Testis (tissue), 5 donors: ENCODE measurements at places on chromosomes 1 and 21. TPM values are rescaled to one million over a fixed set of nuclear protein-coding genes. Genes with fewer than 3 reads are reported as not detected.

GRCh38 chr1:33161061-33161681 lies 20.7 kb downstream of the TRIM62 start:
- H3K27me3 ChIP-seq = no peaks in the 10 kb centered on the region
- no peak overlapping the region for H3K4me3 ChIP-seq
- peak; percentile 75 for DNase-seq
- peaks cover 19% of the 10 kb centered on the region for H3K4me1 ChIP-seq
- no peaks in the 10 kb centered on the region for H3K36me3 ChIP-seq

DNA sequence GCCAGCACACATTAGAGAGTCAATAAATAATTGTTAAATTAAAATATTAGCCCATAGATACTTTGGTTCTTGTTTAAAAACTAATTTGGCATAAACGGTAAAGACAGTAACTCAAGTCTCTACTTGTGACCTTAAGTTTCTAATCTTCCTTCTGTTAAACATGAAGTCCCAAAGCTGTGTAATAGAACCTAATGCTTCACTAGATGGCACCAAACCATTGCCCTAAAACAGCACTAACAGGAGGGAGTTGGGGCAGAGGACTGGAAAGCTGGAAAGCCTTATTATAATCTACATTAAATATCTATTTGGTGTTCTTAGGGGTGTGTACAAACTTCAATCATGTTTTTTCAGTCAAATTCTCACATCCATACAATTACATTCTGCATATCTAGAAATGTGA lies 176.7 kb downstream of the OLFM3 start:
- H3K27me3 ChIP-seq = no peaks in the 10 kb centered on the region
- no peaks in the 10 kb centered on the region for H3K36me3 ChIP-seq
- H3K27ac ChIP-seq = no peak overlapping the region
- peak; percentile 15 for DNase-seq

GRCh38 chr1:181117648-181118449 lies 29.3 kb downstream of the IER5 start:
- H3K36me3 ChIP-seq = no peaks in the 10 kb centered on the region
- no peak overlapping the region for H3K4me3 ChIP-seq
- DNase-seq = no peak
- no peaks in the 10 kb centered on the region for H3K4me1 ChIP-seq

DNA sequence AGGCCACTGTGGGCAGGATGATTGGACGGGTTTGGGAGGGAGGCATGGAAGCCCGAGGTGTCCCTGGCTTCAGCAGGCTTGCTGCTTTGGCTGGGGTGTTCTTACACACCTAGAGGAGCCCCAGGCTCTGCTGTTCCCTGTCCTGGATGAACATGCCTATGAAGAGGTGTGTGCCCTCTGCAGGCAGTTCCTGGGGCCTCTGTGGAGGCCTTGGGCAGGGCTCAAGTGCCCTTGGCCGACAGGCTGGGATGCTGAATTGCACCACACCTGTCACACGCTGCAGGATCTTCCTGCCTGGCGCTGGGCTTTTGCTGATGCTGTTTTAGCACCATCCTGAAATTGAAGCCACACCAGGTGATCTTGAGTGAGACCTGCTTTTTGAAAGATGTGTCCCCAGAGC lies 415.0 kb upstream of the VAMP3 start:
- no peak overlapping the region for H3K27ac ChIP-seq
- H3K4me3 ChIP-seq = no peak overlapping the region
- no peaks in the 10 kb centered on the region for H3K36me3 ChIP-seq
- DNase-seq = no peak

GRCh38 chr1:224622831-224623230 lies 6.7 kb downstream of the CNIH3 start:
- H3K4me3 ChIP-seq = no peak overlapping the region
- H3K36me3 ChIP-seq = no peaks in the 10 kb centered on the region
- no peaks in the 10 kb centered on the region for H3K4me1 ChIP-seq
- no peak overlapping the region for H3K27ac ChIP-seq

DNA sequence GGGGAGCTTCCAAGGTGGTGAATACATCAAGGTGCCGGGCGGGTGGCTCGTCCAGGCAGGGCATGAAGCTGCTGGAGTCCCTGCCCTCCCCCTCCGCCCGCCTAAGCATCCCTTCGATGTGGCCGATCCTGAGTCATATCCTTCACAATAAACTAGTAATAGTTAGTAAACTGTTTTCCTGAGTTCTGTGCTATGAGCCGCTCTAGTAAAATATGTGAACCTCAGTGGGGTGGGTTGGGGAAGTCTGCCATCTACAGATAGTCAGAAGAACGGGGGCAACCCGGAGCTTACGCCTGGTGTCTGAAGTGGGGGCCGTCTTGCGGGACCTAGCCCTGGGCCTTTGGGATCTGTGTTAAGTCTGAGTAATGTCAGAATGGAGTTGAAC lies 21.6 kb downstream of the C2CD2 start:
- H3K4me1 ChIP-seq = peaks cover 18% of the 10 kb centered on the region
- H3K36me3 ChIP-seq = no peaks in the 10 kb centered on the region
- DNase-seq = no peak
- no peak overlapping the region for H3K4me3 ChIP-seq
- peak overlapping the region; percentile 61 for H3K27ac ChIP-seq

DNA sequence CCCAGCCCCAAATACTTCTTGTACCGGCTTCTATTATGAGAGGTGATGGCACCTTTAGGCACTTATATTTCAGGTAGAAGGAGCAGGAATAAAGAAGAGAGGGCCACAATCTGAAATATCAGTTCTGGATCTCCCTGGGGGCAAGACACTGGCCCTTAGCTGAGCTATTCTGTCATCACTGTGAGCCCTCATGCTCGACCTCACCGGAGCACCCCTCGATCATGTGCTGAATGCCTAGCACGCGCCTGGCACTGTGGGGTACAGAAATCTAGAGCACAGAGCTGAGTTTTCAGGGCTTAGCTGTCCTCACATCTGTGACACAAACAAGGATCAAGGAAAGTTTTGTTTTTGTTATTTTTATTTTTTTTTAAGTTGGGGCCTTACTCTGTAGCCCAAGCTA lies 7.6 kb upstream of the MX1 start:
- H3K27ac ChIP-seq = no peak overlapping the region
- H3K27me3 ChIP-seq = no peaks in the 10 kb centered on the region
- no peak overlapping the region for H3K4me3 ChIP-seq
- H3K36me3 ChIP-seq = no peaks in the 10 kb centered on the region
- H3K4me1 ChIP-seq = peaks cover 5% of the 10 kb centered on the region
- peak; percentile 10 for DNase-seq

- no peaks in the 10 kb centered on the region for H3K36me3 ChIP-seq
- H3K27me3 ChIP-seq = no peaks in the 10 kb centered on the region
- peaks cover 27% of the 10 kb centered on the region for H3K4me1 ChIP-seq
- DNase-seq = peak; percentile 65
- no peak overlapping the region for H3K27ac ChIP-seq
These were observed 2.3 kb downstream of the H3-3A start for GRCh38 chr1:226064816-226065248.

- peaks cover 6% of the 10 kb centered on the region for H3K4me1 ChIP-seq
- H3K27ac ChIP-seq = peak overlapping the region; percentile 52
- DNase-seq = no peak
- no peaks in the 10 kb centered on the region for H3K27me3 ChIP-seq
- H3K36me3 ChIP-seq = no peaks in the 10 kb centered on the region
These were observed 583 bp upstream of the CACHD1 start for GRCh38 chr1:64469116-64469976.

DNA sequence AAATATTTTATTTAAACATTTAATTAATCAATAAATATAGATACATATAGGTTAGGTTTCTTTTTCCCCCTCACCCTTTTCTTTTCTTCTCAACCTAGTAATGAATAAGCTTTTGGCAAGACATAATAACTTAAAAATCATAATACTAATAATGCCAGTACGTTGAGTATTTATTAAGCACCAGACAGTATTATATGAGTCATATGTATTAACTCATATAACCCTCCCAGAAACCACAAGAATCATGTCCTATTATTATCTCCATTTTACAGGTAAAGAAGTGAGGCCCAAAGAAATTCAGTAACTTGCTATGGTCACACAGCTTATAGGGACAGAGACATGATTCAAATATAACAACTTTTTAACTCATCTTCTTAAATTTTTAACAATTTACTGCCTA lies 834.5 kb upstream of the ADGRL2 start:
- H3K4me3 ChIP-seq = no peak overlapping the region
- H3K27ac ChIP-seq = no peak overlapping the region
- DNase-seq = no peak
- H3K4me1 ChIP-seq = no peaks in the 10 kb centered on the region

DNA sequence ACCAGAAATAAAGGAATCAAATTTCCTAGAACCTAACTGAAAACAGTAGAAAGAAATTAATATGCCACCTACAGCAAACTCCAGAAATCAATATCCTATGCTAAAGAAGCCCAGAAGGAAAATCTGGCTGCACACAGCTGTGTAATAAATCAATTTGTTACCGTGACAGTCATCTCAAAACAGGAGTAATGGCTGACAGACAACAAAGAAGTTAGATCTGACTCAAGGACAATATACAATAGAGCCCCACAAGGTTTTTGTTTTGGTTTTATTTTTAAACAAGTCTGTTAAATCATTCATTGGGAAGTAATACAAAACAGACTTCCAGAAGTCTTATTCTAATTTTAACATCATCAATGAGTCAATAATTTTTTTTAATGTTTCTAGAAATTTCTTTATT lies 168.4 kb downstream of the RERE start:
- H3K36me3 ChIP-seq = no peaks in the 10 kb centered on the region
- peaks cover 27% of the 10 kb centered on the region for H3K4me1 ChIP-seq
- DNase-seq = no peak
- H3K27ac ChIP-seq = no peak overlapping the region

DNA sequence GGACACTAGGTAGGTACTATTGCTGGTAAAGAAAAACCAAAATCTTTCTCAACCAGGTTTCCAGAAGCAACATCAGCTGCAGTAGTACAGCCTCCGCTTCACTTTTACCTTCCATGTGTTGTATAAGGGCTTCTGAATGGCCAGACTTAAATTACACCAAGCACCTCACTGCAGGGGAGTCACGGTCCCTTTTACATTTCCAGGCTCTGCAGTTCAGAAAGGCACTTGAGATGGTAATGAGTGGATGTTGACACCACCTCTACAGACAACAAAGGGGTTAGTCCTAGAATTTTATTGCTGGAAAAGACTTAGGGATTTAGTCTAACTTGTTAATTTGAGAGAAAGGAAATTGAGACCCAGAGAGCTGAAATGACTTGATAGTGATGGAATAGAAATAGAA lies 12.0 kb upstream of the DUSP12 start:
- no peaks in the 10 kb centered on the region for H3K4me1 ChIP-seq
- H3K36me3 ChIP-seq = no peaks in the 10 kb centered on the region
- DNase-seq = no peak
- no peak overlapping the region for H3K27ac ChIP-seq

GRCh38 chr1:208069317-208069716 lies 158.4 kb upstream of the CD34 start:
- DNase-seq = no peak
- no peak overlapping the region for H3K27ac ChIP-seq
- no peak overlapping the region for H3K4me3 ChIP-seq
- H3K27me3 ChIP-seq = no peaks in the 10 kb centered on the region

- H3K27ac ChIP-seq = no peak overlapping the region
- H3K4me3 ChIP-seq = no peak overlapping the region
- H3K27me3 ChIP-seq = no peaks in the 10 kb centered on the region
- H3K36me3 ChIP-seq = no peaks in the 10 kb centered on the region
- H3K4me1 ChIP-seq = no peaks in the 10 kb centered on the region
These were observed 19.2 kb downstream of the FAM89A start for GRCh38 chr1:231020816-231021215.

- DNase-seq = no peak
- H3K27ac ChIP-seq = no peak overlapping the region
- H3K36me3 ChIP-seq = no peaks in the 10 kb centered on the region
These were observed 108.7 kb upstream of the ARHGEF16 start for GRCh38 chr1:3345792-3346191.

DNA sequence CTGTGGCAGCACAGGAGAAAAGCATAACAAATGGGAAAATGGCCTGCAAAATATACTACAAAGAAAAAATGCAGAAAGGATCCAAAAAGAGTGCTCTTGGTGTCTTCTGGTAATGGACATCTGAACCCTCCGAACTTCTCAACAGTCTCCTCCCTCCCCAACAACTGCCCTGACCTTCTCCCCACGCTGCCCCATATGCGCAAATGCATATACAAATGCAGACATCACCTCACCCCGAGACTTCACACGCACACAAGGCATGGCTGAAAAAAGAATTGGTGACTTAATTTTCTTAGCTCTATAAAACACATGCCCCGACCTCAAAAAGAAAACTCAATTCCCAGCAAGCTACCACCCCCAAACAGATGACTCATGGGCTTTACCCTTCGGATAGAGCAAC lies 8.4 kb downstream of the KCND3 start:
- no peaks in the 10 kb centered on the region for H3K4me1 ChIP-seq
- H3K4me3 ChIP-seq = no peak overlapping the region
- H3K27ac ChIP-seq = no peak overlapping the region

DNA sequence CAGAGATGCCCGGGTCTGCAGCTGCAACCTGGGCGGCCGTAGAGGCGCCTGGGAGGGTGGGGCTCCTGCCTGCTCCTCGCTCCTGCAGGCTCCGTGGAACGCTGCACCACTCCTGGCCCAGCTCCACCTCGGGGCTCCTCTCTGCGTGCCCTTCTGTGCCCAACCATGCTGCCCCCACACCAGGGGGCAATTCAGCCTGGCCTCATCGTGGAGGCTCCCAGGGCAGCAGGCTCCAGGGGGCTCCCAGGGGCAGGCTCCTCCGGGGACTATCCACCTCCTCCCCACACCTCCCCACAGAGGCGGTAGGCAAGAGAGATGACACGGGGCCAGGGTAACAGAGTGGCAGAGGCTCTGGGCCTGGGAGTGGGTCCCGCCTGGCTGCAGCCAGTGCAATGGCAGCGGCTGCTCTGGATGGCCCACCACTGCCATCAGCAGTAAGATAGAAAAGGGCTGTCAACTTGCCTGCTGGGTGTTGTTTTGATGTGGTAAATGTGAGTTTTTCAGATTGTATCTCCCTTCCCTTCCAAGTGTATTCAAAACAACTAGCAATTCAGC lies 22.4 kb upstream of the LRRC8C start:
- H3K4me3 ChIP-seq = no peak overlapping the region
- no peak overlapping the region for H3K27ac ChIP-seq
- peaks cover 18% of the 10 kb centered on the region for H3K4me1 ChIP-seq
- DNase-seq = no peak

DNA sequence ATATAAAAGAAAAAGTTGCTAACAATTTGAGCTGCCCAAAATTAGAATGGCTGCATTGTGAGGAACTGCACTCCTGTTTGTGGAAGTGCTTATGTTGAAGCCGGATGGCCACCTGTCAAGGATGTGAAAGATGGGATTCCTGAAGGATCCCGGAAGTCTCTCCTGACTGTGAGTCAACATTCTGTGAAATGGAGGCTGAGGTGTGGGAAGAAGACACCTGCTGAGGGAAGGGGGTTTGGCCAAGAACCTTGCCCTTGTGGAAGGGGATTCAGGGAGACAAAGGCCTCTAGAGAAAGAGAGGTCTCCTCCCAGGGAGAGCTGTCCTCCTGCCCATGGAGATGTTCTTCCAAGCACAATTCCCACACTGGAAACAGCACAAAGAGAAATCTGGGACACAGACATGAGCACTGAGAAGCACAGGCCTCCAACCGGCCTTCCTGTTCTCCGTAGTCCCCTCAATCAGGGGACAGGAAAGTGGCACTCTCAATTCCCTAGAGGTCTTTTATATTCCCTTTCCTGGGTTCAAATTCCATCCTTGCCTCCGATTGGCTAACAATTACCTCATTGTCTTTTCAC lies 70.5 kb downstream of the CD2 start:
- no peak overlapping the region for H3K4me3 ChIP-seq
- H3K36me3 ChIP-seq = no peaks in the 10 kb centered on the region
- no peaks in the 10 kb centered on the region for H3K4me1 ChIP-seq
- no peak for DNase-seq

SYCP1 gene
- 66.5 TPM for total RNA-seq

TMEM240 gene
- total RNA-seq = 3.6 TPM

CRABP2 gene
- 2.1 TPM for total RNA-seq

TBX19 gene
- 2.7 TPM for total RNA-seq

ZNF648 gene
- 3.8 TPM for total RNA-seq

NBPF20 gene
- total RNA-seq = 8.4 TPM

CD247 gene
- 0.47 TPM for total RNA-seq

RAB7B gene
- total RNA-seq = 1.7 TPM

ATAD3B gene
- 55.6 TPM for total RNA-seq
